Anterior cingulate cortex (tissue), 58 donors: ENCODE measurements at places on chromosomes 7 and 10.

GRCh38 chr7:50342616-50343114 lies 38.1 kb downstream of the IKZF1 start:
- no peak for DNase-seq

DNA sequence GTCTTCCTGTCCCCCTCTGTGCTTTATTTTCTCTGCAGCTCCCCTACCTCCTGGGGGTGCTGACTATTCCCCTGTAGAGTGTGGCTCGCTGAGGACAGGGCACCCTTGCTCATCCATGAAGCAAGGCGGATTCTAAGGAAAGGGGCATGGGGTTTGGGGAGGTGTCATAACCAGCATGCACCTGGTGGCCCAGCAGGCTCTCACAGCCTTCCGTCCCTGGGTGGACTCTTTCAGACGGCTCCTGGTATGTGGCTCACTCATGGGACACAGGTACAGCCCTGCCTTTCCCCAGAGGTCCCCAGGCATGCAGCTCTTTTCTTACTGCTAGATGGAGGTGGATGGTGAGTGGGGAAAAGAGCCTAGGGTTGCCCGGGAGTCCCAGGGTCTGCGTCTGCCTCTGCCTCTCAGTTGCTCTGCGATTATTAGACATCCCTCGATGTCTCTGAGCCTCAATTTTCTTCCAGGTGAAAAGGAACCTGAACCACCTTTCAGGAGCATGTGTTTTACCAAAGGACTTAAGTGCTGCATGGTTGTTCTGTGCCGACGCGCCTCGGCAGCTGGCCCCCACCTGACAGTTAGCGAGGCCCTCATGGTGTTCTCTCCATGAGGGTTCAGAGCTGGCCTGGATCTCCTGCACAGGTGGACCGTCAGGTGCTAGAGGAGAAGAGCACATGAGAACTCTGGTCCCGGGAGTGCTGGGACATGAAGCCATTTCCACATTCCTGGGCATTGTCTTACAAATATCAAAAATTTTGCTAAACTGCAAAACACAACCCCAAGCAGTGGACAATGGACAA lies 172.5 kb upstream of the SHH start:
- no peak for DNase-seq

DNA sequence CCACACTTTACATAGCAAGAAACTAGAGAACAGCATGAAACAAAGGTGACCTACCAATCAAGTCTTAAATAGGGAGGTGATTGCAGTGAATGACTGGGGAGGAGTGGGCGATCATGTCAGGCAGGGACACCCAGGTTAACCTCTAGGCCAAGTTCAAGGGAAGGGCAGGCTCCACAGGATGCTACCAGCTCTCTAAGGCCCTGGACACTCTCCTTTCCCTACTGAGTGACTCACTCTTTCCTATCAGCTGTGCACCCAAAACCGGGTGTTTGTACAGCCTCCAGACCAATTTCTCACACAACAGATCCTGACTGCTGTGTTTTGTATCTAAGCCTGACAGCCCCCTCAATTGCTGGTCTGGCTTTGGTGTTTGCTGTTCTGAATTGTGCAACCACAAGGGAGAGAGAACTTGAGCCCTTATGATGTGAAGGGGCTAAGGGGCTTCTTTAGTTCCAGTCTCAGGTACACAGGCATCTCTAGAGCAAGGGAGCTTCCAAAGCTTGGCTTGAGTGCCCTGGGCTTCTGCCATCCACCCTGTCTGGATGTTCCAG lies 107.8 kb downstream of the TBXAS1 start:
- no peak for DNase-seq

GRCh38 chr7:138958391-138958956 lies 22.7 kb downstream of the KIAA1549 start:
- DNase-seq: no peak

DNA sequence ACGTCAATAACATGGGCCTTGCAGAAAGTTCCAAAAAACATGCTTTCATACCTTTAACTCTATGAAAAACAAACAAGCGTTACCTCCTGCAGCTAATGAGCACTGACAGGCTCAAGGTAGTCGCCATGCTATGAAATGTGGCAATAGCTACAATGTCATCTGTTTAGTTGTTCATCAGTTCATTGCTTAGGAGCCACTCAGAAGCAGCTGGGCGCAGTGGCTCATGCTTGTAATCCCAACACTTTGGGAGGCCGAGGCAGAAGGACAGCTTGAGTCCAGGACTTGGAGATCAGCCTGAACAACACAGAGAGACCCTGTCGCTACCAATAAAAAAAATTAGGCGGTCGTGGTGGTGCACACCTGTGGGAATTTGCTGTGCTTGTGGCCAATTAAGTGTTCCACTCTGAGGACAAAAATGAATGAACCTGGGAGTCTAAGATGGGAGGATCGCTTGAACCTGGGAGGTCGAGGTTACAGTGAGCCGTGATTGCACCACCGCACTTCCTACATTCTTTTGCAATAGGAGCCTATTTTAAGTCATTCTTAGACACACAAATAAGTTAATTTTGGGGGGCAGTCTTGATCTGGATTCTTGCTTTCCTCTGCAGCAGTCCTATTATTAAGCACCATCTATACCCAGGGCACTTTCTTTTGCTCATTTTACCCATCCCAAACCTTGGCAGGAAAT lies 276.2 kb upstream of the KLF14 start:
- no peak for DNase-seq

DNA sequence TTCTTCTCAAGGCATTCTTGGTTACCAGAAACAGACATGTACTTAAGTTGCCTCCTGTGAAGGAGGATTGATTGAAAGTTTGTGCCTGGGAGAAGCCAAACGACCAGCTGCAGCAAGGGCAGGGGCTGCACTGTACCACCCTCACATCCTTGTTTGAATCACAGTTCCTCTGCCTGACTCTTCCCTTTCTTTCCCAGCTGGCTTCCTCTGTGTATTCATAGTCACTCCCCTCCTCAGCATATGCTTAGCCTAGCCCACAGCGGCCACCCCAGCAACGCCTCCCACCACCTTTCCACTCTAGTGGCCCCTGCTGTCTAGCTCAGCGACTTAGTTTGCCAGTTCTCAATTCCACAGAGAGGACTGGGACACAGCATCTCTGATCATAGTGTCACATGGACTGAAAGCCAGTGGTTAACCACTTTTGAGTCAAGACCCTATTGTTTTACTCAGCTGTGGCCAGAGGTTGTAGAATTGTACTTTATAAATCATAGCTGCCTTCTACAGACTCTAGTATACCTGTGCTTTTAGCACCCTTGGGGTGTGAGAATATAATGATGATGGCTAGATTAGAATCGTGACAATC lies 643.0 kb downstream of the SUGCT start:
- DNase-seq: no peak

DNA sequence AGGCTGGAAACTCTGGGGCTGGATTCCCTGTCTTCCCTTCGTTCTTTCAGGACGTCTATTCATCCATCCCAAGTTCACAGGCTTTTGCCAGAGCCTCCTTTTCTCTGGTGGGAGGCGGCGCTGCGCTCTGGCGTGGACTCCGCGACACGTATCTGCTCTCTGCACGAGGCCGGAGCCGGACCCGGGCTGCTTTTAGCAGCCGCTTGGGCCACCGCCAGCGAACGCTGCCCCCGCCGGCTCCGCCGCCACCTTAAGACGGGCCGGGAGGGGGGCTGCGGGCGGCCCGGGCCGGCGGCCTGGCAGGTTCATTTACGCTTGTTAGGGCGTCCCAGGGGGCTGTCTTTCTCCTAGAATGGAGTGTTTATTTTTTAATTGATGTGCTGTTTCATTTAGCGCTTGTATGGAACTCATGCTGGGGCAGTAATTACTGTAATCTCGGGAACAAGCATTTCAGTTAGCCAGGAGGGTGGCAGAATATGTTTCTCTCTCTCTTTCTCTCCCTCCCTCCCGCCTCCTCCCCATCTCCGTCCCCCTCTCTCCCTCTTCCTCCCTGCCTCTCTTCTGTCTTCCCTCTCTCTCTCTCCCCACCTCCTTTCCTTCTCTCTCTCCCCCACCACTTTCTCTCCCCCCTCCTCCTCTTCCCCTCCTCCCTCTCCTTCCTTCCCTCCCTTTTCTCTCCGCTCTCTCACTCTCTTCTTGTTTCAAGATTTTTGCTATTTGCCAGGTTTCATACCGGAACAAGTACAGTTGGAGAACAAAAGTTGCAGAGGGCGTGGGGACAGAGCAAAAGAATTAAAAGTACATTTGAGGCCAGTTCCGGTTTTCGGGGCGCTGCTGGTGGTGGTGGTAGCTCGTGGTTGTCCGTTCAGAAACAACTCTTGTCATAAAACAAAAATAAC lies 1.3 kb upstream of the FZD8 start:
- DNase-seq: peak; percentile 83

DNA sequence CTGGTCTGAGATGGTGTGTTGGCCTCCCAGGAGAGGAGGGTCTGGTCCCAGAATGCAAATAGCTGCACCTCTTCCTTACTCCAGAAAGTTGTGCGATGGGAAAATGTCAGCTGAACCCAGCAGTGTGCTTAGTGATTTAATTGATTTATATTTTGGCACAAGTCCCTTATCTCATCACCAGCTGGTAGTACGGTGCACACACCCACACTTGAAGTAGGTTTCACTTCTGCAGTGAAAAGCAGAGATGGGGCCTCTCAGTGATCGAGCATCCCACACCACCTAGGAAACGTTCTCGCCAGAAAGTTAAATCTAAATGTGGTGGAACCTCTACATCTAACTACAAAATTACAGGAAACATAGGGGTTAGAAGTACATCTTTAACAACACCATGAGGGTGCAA lies 80.4 kb downstream of the UBE3C start:
- no peak for DNase-seq

DNA sequence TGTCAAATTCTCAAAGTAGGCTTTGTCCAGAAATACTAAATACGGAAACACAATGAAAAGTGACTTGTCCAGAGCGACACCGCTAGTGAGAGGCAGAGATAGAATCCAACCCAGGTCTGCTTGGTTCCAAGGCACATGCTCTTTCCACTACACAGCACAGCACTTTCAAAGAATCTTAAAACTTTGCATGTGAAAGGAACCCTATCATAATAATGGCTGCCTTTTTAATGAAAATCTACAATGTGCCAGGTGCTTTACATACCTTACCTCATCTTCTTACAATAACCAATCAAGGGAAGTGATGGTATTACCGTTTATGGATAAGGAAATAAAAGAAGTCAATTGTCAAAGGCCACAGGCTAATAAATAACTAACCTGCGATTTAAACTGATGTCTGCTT lies 2.6 kb downstream of the CHCHD3 start:
- no peak for DNase-seq

- no peak for DNase-seq
These were observed 19.2 kb upstream of the TTYH3 start for GRCh38 chr7:2612445-2613097.

- DNase-seq: no peak
These were observed 146.2 kb downstream of the AHR start for GRCh38 chr7:17444673-17445072.

- DNase-seq: no peak
These were observed 3.7 kb upstream of the ZNF800 start for GRCh38 chr7:127396184-127396583.

GRCh38 chr7:91435381-91436059 lies 171.3 kb downstream of the FZD1 start:
- DNase-seq: no peak

- DNase-seq: no peak
These were observed 45.8 kb downstream of the CHST15 start for GRCh38 chr10:124047427-124048152.

DNA sequence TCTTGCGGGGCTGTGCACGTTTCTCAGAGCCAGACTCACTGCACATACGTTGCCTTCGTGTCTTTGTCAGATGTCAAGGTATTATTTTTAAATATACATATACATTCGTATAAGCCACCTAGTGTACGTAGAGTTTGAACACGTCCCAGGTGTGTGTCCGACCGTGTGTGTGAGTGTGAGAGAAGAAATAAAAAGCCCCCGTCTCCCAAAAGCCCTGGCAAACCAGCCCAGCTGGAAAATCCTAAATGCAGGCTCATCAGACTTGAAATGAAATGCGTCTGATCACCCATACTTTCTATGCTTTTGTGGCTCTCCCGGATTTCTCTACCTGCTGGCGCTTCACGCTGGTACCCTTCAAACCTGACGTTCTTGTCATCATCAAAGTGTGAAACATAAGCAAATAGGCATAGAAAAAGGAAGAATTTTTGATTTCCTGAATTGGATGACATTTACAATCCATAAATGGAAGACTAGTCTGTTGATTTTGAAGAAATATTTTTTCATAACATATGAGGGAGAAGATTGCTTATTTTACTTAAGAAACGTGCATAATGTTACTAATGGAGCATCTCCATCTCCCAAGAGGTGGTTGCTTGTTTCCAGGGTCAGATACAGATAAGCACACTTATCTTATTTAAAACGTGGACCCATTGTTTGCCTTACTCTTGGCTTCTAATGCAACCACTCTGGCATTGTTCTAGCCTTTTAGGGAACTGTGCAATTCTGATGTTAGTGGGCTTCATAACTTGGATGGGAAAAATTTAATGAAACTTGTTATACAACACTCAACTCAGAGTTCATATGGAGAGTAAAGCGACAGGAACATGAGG lies 971 bp downstream of the PRKG1 start:
- DNase-seq: no peak

DNA sequence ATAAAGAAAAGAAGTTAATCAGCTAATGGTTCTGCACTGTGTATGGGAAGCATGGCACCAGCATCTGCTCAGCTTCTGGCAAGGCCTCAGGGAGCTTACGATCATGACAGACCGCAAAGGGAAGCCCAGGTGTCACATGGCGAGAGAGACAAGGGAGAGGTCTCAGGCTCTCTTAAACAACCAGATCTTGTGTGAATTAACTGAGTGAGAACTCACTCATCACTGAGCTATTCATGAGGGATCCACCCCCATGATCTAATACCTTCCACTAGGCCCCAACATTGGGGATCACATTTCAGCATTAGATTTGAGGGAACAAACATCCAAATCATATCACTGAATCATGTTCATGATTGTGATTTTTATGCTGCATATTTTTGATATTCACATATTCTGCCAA lies 5.8 kb downstream of the USP54 start:
- no peak for DNase-seq

- no peak for DNase-seq
These were observed 82.0 kb downstream of the FGFR2 start for GRCh38 chr10:121516093-121516865.

DNA sequence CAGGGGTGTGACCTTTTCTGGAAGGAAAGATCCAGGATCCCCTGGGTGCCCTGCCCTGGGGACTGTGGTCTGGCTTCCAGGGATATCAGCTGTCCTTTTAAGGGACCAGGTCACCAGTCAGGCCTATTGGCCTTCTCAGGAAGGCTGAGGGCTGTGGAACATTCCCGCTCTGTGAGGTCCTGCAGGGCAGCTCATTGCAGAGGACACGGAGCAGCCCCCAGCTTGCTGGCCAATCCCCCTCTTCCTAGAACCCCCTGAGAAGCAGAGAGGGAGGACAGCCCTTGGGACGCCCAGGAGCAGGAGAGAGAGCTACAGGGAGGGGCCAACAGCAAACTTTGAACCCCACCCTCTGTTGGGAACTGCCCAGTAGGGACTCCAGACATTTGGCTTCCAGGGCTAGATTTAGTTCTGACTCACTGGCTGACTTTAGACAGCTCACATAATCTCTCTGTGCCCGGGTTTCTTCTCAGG lies 67.9 kb upstream of the COL13A1 start:
- no peak for DNase-seq

GRCh38 chr7:29285444-29285793 lies 90.8 kb downstream of the CHN2 start:
- no peak for DNase-seq

- no peak for DNase-seq
These were observed 3.5 kb downstream of the MSMB start for GRCh38 chr10:46042527-46042926.

GRCh38 chr7:47689558-47689957 lies 107.6 kb upstream of the TNS3 start:
- DNase-seq: no peak

- DNase-seq: no peak
These were observed 300.7 kb upstream of the CELF2 start for GRCh38 chr10:10716972-10717371.
